Fibroblast of skin of abdomen (primary cell): ENCODE measurements at places on chromosomes 7 and 10.
A peak's percentile ranks its signal among the peaks of the same experiment; 100 is the strongest.

GRCh38 chr7:8217200-8218068 is 44.5 kb downstream of the ICA1 start:
- peak; percentile 54 for DNase-seq

GRCh38 chr7:101974393-101974792 is 157.0 kb downstream of the CUX1 start:
- no peak for DNase-seq

DNA sequence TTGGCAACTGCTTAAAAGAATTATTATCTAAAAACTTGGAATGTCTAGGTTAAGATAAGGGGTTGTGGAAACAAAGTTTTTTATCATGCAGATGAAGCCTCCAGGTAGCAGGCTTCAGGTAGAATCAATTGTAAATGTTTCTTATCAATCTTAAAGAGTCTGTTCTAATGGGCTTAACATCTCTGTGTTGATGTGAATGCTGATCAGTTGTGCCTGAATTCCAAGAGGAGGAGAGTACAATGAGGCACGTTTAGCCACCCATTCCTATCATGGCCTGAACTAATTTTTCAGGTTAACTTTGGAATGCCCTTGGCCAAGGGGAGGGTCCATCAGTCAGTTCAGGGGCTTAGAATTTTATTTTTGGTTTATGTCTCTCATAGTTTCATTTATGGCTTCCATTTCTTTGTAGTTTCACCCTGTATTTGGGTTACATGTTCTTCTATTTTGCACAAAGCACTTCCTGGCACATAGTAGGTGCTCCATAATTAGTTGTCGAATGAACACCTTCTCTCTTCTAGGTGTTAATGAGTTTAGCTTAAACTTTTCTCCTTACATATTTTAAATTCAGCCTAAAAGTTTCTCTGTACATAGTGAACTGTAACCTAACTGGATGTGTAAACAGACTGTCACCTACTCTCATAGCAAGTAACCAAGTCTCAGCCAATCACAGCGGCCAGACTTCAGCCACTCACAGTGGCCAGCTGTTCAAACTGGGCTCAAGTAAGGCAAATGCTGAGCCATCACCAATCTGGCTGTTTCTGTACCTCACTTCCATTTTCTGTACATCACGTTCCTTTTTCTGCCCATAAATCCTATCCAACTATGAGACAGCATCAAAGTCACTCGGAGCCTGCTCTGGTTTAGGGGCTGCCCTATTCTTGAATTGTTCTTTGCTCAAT is 34.7 kb downstream of the ALOX5 start:
- DNase-seq = no peak

- no peak for DNase-seq
These were observed 106.2 kb downstream of the RTKN2 start for GRCh38 chr10:62162261-62162981.

- no peak for DNase-seq
These were observed 8.9 kb upstream of the RBP3 start for GRCh38 chr10:47339186-47339735.

DNA sequence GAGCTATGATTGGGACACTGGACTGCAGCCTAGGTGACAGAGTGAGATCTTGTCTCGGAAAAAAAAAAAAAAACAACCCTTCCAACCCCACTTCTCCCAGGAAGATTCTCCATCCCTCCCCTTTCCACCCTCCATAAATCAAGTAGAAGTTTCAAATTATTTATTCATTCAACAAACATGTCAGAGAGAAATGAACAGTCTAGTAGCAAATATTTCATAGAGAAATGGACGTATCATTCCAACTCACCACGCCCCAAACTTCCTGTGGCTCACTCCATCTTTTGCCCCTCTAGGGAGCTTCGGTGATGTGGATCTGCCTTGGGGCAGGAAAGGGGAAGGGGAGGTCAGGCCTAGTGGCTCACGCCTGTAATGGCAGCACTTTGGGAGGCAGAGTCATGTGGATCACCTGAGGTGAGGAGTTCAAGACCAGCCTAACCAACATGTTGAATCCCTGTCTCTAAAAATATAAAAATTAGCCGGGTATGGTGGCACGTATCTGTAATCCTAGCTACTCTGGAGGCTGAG is 638 bp upstream of the TRAPPC14 start:
- no peak for DNase-seq
